ENCODE measurements at places on chromosomes 16 and 17.

- DNase-seq, result no peak
These were observed 36.9 kb downstream of the USP7 start for GRCh38 chr16:8926827-8927226.

- no peak for DNase-seq
These were observed 294.6 kb upstream of the HSBP1 start for GRCh38 chr16:83513008-83513755.

- DNase-seq, result no peak
These were observed 56.1 kb downstream of the IGF2BP1 start for GRCh38 chr17:49053171-49053829.

DNA sequence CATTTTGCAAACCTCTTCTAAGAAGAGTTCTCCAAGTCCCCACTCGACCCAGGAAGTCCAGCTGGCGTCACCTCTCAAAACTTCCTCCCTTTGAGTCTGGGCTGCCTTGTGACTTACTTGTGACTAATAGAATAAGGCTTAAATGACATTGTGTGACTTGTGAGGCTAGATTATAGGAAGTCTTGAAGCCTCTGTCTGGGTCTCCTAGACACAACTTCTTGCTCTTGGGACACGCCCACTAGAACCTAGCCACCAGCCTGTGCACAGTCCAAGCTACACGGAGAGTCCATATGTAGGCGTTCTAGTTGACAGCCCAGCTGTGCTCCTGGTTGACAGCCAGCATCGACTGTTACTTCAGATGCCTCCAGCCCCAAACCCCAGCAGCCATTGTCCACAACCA lies 66.7 kb upstream of the TANC2 start:
- no peak for DNase-seq

DNA sequence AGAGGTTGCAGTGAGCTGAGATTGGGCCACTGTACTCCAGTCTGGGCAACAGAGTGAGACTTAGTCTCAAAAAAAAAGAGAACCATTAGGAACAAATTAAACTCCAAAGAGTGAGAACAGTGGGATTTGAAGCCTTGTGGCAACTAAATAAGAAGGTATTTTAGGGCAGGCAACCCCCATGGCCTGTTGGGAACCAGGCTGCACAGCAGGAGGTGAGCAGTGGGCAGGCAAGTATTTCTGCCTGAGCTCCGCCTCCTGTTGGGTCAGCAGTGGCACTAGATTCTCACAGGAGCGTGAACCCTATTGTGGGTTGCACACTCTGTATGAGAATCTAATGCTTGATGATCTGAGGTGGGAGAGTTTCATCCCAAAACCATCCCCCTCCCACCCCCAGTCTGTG lies 57.6 kb upstream of the MED9 start:
- DNase-seq, result no peak

GRCh38 chr17:65664266-65664665 lies 102.8 kb upstream of the AXIN2 start:
- DNase-seq, result no peak

DNA sequence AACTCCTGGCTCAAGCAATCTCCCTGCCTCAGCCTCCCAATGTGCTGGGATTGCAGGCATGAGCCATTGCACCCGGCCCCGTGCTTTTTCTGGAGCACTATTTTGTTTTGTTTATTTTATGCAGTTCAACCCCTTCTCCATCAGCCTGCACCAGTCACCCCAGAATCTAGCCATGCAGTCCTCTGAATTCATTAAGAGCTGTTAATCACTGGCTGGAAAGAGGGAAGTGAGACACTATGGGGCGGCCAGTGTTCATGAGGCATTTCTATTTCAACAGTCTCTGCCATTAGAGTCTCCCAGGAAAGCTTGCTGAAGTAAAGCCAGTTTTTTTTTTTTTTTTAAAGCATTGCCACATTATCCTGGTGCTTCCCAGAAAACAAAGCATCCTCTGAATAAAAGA lies 1.7 kb downstream of the VWA3A start:
- no peak for DNase-seq
